ENCODE measurements at places on chromosomes 1 and 21.

DNA sequence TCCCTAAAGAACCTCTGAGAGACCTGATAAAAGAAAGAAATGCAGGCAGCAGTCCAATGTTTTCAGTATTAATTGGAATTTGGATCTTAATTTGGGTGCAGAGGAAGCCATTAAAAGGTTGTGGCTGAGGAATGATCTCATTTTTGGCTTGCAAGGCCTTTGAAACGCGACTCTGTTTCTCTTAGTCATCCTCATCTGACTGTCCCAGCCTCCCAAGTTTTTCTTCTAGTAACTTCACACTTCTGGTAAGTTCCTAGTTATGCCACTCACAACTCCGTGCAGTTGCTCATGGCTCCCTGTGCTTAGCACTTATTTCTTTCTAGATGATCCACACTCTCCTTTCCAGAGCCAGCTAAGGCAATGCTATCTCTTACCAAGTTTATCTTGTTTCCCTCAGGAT, 147.4 kb upstream of the USP24 start:
- DNase-seq, result no peak

DNA sequence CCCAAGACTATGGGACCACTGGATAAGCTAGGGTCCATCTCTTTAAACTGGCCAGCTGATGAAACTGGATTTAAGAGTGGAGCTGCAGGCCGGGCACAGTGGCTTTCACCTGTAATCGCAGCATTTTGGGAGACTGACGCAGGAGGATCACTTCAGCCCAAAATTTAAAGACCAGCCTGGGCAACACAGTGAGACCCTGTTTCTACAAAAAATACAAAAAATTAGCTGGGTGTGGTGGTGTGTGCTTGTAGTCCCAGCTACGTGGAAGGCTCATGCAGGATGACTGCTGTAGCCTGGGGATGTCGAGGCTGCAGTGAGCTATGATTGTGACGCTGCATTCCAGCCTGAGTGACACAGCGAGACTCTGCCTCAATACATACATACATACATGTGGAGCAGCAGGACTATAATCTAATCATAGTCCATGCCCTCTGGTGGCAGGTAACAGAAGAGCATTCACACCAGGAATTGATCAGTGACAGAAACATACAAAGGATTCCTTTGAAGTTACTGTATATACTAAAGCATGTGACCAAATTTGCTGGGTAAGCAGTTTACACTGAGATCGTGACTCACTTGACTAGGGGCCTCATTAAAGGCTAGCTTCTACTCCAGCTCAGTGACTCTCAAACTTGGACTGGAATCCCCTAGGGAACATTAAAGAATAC, 101.5 kb upstream of the SLFNL1 start:
- DNase-seq, result no peak

GRCh38 chr1:91557039-91557690, 56.5 kb downstream of the CDC7 start:
- no peak for DNase-seq

DNA sequence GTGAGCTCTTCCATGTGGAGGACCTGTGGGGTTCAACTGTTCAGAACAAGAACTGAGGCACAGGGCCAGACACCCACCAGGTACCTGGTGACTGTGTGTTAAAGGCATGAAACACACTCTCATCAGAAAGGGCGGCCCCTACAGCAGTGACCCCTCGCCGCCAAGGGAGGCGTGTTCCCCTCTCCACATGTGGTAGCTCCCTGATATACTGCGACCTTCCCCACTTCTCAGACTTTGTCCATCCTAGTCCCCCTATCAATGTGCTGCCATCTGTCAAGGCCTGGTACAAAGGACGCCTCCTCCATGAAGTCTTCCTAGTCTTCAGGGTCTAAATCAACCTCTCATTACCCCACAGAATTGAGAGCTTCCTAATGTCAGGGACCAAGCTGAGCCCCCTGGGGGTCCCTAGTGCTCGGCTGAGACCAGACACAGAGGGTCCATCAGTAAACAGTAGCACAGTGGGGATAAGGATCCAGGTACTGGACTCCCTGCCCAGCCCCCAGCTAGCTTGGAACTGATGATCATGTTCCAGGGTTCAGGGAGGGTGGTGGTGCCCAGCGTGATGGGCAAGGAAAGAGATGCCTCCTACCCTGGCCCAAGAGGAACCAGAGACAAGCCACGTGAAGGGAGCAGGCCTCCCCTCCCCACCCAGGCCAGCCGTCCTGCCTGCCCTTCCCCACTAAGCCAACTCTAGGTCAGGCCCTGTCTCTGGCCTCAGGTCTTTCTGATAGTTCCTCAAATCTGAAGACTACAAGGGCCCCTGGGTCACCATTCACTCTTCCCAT, 10.3 kb downstream of the SDC3 start:
- no peak for DNase-seq

GRCh38 chr1:216739793-216740192, 16.6 kb upstream of the ESRRG start:
- DNase-seq, result no peak

GRCh38 chr1:2861143-2861987, 59.9 kb upstream of the TTC34 start:
- DNase-seq, result no peak

DNA sequence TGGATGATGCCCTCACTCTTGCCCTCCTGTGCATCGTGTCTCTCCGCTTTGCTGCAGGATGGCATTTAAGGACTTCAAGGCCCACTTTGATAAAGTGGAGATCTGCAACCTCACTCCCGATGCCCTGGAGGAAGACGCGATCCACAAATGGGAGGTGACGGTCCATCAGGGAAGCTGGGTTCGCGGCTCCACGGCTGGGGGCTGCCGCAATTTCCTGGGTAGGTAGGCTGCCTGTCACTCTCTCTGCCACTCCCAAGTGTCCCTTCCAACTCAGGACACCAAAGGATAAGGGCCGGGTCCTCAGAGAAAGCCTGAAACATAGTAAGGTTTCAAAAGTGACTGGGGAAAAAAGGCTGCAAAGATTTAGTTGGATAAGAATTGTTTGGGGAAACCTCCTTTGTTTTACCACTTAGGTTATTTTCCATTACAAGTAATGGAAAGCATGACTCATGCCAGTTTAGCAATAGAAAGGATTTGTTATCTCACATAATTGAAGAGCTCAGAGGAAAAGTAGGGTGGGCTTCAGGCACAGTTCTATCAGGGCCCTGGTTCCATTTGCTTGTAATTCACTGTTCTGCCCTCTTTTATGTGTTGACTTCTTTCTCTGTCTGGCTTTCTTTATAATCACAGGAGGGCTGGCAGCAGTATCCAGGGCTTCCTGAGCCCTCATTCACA, 31.9 kb downstream of the CAPN9 start:
- DNase-seq, result no peak

DNA sequence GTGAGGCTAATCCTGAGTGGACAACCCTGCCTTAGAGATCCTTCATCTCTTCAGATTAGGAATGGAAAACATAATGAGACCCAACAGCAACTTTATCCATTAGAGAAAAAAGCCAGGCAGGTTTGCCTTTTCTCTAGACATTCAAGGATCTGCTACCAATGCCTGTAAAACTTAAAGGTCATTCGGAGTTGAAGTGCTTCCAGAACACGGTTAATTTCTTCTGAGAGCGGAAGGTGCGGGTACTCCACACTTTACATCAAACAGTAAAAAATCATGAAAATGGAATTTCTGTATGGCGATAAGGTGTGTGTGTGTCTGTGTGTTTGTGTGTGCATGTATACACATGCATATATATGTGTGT, 65.2 kb upstream of the PRKACB start:
- no peak for DNase-seq

DNA sequence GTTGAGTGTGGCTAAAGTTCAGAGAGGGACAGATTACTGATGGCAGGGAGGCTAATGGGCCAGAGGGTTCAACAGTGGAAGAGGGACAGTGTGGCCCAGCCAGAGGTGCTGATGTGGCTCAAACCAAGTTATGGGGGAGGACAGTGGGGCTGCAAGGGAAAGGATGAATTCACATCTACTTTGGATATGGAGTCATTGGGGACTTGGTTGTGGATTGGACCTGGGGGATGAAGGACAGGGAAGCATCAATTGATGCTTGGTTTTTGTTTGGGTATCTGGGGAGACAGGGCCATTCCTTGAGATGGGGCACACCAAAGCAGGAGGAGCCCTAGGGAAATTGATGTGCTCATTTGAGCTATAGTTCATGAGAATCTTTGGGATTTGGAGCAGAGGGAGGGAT, 23.3 kb downstream of the FOXO6 start:
- DNase-seq, result no peak

DNA sequence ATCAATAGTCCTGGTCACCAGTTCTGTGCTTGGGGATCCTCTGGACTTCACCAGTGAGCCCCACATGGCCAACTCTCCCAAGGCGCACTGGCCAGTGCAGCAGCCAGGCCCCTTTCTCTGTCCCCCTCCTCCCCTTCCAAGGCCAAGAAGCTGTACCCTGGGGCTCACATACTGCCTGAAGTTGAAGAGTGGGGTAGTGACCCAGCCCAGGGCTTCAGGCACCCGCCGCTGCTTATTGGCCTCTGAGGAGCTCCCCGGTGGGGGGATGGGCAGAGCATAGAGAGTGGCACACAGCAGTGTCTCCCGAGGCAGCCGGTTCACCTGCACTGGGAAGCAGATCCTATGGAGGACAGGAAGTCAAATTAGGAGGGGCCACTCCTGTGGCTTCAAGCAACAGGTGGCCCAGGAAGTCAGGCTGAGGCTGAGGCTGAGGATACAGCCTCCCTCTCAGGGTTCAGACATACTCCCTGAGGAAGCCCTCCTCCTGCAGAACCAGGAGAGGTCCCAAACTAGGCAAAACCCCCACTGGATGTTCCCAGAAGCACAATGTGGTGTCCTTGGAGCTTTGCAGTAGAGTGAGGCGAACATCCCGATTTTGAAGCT, 38.2 kb upstream of the PPP1R15B start:
- no peak for DNase-seq

GRCh38 chr1:111778541-111779051, 22.9 kb downstream of the DDX20 start:
- DNase-seq, result no peak

DNA sequence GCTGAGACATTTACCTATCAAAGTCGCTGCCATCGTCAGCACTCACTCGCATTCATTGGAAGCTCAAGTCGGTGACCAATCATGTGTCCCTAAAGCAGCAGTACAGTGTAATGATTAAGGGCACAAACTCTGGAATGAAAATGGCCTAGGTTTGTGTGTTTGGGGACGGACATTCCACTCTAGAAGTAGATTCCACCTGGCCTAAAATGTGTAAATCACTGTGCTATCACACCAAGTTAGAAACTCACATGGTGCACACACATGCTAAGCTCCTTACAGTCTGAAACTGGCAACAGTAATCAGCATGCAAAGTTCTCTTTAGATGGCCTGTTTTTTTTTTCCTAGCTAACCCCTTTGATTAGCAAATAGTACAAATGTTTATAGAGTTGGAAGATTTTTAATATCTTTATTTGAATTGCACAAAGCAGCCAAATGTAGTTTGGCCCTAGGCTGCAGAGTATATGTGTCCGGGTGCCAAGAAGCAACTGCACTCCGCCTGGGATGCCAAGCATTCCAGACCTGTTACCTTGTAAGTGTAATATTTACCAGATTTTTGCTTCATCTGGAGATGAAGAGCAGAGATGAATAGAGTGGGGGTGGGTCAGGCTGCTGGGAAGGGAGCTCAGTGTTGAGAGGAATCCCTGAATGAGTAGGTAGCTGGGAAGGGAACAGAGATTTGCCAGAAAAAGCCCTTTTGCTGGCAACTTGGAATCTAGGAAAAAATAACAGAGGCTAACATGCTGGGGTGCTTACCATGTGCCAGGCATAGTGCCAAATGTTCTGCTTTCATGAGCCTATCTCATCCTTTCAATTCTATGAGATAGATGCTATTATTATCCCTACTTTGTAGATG, 35.2 kb downstream of the TGFB2 start:
- DNase-seq, result no peak

- no peak for DNase-seq
Observed at GRCh38 chr21:14875704-14876523, 188.9 kb downstream of the NRIP1 start.

GRCh38 chr1:169118227-169118626, 11.7 kb downstream of the ATP1B1 start:
- no peak for DNase-seq

DNA sequence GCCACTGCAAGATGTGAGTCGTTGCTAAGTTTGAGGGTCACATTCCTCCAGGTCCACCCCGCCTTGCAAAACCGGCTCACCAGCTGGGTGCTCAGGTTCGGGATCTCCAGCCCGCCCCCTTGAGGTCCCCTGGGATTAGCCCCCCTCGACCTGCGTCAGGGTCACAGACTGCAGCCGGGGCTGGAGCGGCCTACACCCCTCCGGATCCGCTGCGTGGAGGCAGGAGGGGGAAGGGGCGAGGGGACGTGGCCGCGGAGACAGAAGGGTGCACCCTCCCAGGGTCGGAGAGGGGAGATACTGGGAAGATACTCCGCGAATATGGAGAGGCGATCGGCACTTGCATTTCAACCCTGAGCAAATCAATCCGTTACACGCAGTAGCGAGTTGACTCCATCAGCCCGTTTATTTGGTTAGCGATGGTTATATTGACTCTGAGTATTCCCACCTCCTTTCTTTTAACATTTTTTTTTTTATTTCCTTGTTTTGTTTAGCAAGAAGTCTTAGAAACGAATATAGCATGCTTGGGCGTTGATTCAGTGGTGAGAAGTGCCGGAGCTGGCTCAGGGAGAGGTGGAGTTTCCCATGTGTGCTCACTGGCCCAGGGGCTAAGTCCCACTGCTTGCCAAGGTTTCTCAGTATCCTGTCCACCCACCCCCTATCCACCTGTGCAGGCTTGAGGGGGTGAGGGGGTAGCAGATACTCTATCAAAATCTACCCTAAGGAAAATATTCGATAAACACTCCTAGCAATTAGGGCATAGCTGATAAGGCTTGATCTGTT, 997 bp downstream of the IFNAR2 start:
- no peak for DNase-seq

GRCh38 chr21:27026501-27026900, 59.6 kb upstream of the ADAMTS5 start:
- DNase-seq, result no peak

DNA sequence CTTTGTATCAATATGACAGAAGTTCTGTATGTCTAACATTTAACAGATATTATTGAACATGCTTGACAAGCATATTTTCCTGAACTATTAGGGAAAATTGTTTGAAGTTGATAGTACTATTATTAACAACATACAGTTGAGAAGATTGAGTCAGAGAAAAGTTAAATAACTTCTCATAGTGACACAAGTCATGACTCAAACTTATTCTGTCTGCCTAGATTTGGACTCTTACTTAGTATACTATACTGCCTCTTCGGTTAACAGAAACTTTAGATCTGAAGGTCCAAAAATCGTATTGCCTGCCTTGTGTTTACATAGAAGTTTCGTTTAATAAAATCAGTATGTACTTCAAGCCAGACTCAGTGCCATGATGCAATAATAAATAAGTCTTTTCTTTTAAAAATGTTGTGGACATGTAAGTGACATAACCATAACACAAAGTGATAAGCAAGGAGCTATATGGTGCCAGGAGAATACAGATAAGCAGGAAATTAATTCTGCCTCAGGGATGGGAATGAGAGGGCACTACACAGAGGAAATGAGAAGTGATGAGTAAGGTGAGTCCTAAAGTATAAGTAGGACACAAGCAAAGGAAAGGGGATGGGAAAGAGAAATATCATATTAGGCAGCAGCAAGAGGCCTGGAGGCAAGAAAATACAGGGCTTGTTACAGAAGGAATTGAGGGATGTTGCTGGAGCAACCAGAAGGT, 48.1 kb downstream of the LHX9 start:
- no peak for DNase-seq

- no peak for DNase-seq
Observed at GRCh38 chr21:33644383-33645074, 2.2 kb downstream of the ITSN1 start.

All from activated CD4-positive, alpha-beta T cell treated with anti-CD3 and anti-CD28 coated beads for 24 hours (primary cell).